ENCODE measurements at places on chromosomes 12 and 14.

GRCh38 chr14:38209572-38210557 lies 2.2 kb downstream of the SSTR1 start:
- DNase-seq: no peak

DNA sequence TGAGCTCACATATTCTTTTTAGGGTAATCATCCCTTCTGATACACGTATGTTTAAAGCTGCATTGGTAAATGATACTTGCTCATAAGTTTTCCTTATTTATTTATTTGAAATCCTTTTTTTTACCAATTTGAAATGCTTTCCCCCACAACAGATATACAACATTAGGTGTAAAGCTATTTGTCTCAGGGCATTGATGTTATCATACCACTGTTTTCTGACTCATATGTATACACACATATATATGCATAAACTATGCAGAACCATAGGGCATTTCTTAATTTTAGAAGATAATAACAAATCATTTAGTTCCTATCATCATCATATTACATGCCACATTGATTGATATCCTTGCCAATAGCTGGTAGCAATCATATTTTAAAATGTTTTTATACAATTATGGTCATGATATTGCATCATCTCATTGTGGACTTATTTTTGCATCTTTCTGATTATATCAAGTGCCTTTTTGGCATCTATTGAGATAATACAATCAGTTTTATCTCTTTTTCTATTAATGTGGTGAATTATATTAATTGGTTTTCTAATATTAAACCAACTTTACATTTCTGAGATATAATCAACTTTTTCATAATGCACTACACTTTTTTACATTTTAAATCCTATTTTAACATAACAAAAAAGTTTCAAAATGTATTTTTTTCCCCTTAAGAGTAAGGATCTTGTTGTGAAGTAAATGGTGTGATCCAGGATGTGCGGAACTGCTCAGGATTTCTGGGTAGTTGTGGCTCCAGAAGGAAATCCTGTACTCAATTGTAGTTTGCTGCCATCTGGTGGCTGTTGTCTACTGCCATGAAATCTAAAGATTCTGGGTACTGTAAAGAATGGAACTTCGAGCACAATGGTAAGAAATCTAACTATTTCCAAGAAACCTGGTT lies 16.7 kb downstream of the OR9K2 start:
- peak; percentile 8 for DNase-seq

DNA sequence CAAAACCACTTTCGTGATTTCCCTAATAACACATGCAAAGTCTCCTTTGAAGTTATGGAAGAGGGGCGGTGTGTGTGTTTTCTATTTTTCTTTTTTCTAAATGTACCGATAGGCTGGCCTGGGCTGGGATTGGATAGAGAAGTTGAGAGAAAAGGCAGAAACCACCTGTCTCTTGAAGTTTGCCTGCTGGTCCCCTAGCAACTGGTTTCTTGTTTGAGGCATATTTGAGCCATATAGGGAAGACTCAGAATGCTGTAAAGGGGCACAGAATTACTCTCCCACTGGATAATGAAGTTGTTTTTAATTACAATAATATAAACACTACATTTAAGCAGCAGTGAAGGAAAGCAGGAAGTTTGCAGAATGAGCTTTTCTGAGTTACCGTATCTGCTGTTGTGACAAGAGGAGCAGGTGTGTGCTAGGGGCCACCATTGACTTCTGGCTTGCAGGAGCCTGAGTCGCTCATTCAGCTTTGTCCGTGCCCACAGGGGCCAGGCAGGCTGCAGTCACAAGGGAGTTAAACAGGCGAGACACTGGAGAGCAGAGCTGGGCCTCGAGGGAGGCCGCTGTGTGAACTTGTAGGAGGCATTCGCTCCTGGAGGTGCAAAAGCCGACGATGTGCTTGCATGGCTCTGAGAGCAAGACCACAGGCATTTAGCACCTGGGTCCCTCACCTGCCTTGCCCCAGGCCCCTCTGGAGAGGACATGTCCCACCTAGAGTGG lies 173.8 kb upstream of the RGS6 start:
- no peak for DNase-seq

DNA sequence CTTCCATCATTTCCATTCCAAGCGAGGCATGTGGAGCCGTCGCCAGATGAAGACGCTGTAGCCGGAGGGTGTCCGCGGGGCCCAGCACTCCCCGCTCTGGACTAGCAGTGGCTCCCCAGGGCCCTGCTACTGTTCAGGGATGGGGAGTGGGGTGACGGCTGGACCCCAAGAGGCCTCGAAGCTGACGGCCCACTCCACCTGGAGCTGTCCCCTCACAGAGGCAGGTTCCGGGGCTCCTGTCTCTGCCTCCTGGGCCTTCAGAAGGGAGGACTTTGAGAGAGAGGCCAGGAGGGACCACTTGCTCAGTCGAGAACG lies 101.6 kb downstream of the B4GALNT3 start:
- DNase-seq: no peak

DNA sequence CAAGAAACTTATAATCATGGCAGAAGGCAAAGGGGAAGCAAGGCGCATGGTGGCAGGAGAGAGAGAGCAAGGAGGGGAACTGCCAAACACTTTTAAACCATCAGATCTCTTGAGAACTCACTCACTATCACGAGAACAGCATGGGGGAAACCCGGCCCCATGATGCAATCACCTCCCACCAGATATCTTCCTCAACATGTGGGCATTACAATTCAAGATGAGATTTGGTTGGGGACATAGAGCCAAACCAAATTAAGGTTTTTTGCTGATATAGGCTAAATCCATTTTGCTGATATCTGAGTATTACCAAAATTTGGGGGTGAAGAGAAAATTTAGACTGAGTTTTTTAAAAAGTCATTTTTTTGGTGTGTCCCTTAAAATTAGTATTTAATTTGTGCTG lies 54.9 kb upstream of the TMX1 start:
- DNase-seq: no peak

DNA sequence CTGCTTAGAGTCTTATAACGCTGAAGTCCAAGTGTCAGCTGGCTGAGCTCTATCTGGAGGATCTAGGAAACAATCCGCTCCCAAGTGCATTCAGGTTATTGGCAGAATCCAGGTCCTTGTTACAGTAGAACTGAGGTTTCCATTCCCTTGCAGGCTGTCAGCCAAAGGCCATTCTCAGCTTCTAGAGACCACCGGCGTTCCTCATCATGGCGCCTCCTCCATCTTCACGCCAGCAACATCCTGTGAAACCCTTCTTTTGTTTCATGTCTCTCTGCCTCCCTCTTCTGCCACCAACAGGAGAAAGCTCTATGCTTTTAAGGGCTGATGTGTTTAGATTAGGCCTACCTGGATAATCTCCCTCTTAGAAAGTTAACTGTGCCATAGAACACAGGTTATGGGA lies 133.0 kb upstream of the RASSF8 start:
- no peak for DNase-seq

DNA sequence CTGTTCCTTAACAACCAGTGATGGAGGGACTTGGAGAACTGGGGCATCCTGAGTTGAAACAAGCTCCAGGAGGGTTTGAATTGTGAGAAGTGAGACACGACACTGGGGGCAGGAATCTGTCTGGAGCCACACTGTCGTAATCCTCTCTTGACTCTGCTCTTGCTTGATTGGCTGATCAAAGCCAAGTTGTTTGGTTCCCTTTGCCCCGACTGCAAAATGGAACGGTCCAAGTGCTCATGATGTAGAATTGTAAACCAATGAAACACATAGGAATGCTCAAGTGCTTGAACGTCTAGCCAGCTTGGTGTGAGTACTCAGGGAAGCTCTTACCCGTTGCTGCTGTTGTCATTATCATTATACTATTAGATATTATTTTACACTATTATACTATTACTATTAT lies 98.1 kb downstream of the TMEM132C start:
- DNase-seq: no peak

Data from NCI-H1930 (cell line).